ENCODE measurements at places on chromosomes 3 and 15.

DNA sequence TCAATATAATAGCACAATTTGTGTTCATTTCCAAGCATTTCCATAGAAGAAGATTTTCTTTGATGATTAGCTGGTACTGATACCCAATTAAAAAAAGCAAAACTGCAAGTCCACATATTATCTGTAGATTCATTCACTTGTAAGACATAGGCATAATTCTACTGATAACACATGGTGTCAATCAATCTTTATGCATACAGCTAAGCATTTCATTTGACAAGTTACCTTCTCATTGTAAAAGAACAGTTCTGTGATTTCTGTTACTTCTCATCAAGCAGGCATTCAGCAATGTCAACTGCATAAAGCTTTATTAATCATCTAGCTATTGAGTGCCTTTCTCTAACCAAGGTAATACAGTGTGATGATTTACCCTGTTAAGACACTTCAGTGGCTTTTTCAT is 672.0 kb downstream of the PLOD2 start:
- DNase-seq: no peak

- DNase-seq: no peak
These were observed 63.7 kb upstream of the ULK4 start for GRCh38 chr3:42025370-42026138.

DNA sequence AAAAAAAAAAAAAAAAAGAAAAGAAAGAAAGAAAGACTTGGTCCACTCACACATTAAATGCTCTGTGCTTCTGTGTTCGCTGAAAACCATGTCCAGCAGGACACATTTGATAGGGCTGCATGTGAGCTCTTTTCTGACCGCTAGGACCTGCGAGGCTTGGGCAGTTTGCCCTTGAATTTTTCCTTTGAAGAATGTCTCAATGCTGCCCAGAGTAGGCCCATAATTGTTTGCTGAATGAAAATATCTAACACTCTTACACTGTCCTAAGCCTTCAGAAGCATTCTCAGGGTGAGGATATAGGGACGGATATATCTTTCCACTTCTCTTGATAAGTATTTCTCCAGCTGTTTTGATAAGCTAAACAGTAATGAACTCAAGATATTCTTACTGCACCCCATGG is 6.0 kb downstream of the KIF9 start:
- no peak for DNase-seq

GRCh38 chr3:113677737-113678136 is 18.7 kb downstream of the USF3 start:
- no peak for DNase-seq

DNA sequence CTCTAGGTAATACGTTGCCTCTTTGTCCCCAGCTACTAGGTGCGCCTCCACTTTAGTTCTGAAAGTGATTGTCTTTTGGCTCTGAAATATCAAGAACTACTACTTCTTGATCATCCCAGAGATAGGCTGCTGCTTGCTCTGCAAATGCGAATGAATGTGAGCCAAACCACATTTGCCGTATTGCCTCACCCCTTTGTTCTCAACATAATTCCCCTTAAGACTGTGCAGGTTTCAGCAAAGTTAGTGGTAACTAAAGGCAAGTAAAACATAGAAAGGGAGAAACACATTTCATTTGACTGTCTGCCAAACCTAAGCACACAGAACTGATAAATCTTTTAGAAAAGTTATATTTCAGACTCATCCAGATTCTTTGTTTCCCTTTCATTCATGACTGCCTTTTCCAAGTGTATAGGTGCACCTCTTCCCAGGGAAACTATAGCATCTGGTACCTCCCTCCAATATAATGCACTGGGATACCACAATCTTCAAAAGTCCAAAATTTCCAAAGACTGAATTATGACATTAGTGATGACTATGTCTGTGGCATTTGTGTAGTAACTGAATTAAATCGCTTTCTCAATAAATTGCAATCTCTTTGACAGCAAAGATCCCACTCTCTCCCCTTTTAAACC is 720.6 kb upstream of the CBLB start:
- DNase-seq: no peak

DNA sequence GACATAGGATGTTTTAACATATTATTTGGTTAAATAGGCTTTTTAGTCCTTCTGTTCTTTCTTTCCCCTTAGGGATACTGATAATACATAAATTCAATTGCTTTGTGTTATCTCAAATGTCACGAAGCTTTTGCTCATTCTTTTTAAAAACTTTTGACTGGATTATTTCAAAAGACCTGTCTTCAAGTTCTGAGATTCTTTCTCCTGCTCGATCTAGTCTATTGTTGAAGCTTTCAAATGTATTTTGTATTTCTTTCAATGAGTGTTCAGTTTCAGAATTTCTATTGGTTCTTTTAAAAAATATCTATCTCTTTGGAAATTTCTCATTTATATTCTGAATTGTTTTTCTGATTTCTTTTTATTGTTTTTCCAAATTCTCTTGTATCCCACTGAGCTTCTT is 16.9 kb downstream of the IL20RB start:
- no peak for DNase-seq

DNA sequence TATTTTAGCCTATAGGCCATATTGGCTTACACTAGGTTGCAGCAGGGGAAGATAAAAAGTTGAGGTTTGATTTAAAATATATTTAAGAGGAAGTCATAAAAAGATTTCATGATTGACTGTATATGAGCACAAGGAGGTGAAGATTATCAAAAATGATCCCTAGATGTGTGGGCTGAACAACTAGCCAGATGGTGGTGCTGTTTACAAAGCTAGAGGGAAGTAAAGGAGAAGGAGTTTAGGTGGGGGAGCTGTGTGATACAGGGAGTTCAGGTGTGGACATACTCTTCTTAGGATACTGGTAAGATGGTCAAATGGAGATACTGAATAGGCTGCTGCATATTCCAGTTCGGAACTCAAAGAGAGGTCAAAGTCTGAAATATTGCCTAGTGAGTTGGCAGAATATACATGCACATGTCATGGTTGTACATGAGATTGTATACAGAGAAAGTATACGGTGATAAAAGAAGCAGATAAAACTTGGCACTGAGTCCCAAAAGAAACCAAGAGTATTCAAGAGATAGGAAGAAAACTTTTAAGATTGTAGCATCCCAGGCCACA is 727.8 kb downstream of the NLGN1 start:
- DNase-seq: no peak

DNA sequence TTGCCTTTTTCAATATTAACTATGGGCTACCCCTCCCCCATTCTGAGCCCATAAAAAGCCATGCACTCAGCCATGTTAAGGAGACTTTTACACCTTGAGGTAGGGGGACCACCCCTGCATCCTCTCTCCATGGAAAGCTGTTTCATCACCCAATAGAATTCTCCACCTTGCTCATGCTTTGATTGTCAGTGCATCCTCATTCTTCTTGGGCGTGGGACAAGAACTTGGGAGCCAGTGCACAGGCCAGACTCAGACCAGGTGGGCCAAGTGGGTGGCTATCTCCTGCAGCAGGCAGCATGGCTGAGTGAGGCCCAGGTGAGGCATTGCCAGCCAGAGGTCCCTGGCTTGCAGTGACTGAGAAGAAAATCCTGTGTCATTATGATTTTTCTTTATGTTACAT is 357.4 kb upstream of the CDIN1 start:
- no peak for DNase-seq

- no peak for DNase-seq
These were observed 486.8 kb upstream of the CNTN4 start for GRCh38 chr3:1611824-1612223.

DNA sequence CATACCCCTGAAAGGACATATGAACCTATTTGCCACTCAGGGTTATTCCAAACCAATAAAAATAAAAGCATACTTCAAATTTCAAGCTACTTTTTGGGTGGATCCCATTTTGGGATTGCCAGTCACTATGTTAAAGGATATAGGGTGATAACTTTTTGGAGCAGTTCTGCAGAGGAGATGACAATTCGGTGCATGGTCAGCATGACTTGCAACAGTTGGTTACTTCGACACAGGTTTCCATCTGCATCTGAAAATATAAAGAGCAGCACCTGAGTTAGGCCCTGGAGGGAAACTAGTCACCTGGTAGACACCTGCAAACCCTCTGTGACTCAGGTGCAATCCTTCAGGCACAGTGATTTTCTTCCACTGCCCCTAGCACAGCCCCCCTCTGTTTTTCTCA is 38.5 kb downstream of the RASGRP1 start:
- no peak for DNase-seq

DNA sequence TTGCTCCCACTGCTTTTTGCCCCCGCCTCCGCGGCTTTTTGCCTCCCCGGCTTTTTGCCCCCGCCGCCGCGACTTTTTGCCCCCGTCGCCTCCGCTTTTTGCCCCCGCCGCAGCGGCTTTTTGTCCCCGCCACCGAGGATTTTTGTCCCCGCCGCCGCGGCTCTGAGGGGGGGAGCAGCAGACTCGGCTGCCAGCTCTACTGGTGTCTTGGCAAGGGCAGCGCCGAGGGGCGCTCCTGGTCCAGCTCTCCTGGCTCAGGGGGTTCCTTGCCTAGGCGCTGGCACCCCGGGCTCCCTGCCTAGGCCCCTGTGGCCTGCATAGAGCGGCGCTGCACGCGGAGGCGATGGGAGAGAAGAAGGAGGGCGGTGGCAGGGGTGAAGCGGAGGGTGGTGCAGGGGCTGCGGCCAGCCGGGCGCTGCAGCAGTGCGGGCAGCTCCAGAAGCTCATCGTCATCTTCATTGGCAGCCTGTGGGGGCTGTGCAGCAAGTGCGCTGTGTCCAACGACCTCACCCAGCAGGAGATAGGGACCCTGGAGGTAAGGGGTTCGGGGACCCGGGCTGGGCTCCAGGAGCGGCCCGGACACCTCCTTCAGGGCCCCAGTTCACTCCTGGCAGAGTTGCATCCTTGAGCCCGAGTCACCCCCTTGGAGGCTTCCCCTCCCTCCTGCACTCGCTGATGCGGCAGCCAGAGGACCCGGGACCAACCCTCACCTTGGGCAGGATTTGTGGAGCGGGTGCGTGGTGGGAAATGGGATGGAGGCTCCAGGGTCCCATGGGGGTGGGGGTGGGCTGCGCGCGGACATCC is 642.4 kb downstream of the GOLGA6L6 start:
- DNase-seq: no peak

DNA sequence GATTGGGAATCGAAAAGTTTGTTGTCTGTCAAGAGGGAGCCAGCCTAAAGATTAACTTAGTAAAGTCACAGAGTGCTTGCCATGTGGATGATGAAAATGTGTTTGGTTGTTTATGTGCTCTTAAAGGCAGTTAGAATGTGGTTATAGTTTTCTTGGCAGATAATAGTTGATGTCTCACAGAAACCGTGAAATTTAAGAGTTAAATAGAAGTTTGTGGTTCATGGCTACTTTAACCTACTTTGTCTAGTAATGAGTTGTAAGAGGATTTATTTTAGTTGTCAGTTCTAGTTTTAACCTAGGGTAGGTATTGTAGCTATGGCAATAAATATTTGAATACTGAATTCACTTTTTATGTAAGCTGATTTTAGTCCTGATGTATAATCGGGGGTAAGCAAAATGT is 36.4 kb upstream of the EIF3J start:
- DNase-seq: no peak

DNA sequence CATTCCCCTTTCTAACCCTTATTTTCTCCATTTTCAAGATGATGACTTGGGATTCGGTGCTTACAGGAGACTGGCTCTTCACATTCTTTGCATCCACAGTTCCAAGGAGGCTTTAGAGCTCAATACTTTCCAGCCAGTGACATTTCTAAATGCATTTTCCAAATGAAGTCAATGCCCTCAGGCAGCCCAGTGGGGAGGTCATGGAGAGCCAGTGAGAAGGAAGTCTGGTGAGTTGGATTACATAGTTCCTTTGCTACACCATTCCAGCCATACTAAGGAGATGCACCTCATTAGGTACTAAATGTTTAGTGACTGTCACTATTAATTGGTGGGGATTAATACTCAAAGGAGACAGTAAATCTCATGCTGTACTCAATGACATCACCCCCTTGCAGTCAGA is 248.1 kb downstream of the LRRN1 start:
- no peak for DNase-seq

- DNase-seq: no peak
These were observed 67.3 kb upstream of the DCBLD2 start for GRCh38 chr3:98968824-98969223.

GRCh38 chr3:16239780-16240179 is 25.0 kb downstream of the DPH3 start:
- DNase-seq: no peak

DNA sequence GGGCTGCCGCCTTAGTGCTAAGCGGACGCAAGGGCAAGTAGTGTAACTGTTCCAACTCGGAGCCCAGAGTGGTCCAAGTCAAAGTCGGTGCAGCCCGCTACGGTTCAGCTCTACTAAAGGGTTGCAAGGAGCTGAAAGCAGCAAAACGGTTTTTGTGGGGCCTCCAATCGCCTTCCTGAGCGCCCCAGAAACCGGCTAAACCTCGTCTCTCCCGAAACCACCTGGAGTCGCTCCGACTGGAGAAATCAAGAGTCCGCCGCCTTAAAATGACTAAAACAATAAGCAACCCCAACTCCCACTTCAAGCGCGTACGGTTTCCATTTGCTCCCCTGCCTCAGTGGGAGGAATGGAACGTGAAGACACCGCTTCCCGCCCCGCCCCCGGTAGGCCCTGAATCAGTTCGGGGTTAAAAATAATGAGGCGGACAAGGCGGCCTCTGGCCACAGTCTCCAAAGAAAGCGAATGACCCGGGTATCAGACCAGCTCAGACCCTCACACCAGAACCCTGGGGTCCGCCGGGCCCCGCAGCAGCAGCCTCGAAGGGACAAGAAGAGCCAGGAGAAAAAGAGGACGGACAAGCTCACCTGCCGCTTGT is 401 bp downstream of the SEC11A start:
- DNase-seq: no peak

- no peak for DNase-seq
These were observed 1.8 kb downstream of the BCL6 start for GRCh38 chr3:187743195-187744141.

DNA sequence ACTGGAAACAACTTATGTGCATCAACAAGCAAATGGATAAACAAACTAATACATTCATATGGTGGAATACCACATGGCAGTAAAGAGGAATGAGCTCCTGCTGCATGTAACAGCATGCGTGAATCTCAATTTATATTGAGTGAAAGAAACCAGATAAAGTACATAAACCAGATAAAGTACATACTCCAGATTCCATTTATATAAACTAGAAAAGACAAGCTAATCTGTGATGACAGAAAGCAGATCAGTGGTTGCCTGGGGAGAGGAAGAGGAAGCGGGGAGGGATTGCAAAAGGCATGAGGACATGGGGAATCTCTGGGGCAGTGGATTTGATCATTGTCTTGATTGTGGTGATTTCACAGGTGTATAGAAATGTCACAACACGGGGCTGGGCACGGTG is 34.2 kb downstream of the LIMD1 start:
- no peak for DNase-seq

DNA sequence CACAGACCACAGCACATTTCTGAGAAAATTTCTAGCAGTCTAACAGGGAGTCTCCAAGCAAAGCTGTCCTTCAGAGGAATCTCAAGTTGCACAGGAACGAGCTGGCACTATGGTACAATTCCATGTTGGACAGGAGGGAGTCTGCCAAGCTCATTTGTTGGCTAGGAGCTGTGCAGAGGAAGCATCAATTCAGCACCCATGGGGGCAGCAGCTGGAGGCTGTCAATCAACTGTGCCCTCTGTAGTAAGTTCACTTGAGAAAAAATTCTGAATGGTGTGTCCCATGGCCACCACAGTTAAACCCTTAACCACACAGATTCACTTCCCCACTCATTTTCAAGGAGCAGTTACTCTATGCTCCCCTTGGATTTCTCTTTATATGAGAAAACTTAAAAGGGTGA is 298.5 kb upstream of the PPP2R3A start:
- no peak for DNase-seq

- DNase-seq: no peak
These were observed 1.9 kb upstream of the THBS1 start for GRCh38 chr15:39578851-39579486.

Measured in T-helper 9 cell (primary cell).